ENCODE measurements at places on chromosomes 6 and 20. TPM values are rescaled to one million over a fixed set of nuclear protein-coding genes. Genes with fewer than 3 reads are reported as not detected.

The ENTPD6 gene
- 86.6 TPM for total RNA-seq

The CRIP3 gene
- not detected for total RNA-seq

The SASH1 gene
- 41.7 TPM for total RNA-seq

The BHLHE23 gene
- 0.49 TPM for total RNA-seq

The HLA-DRA gene
- not detected for total RNA-seq

The SCGN gene
- 11.7 TPM for total RNA-seq

The OGFRL1 gene
- 5.7 TPM for total RNA-seq

The FAM83D gene
- total RNA-seq: 86.3 TPM

The GSTA1 gene
- total RNA-seq: 11.2 TPM

The STXBP5 gene
- 17.9 TPM for total RNA-seq

The CGA gene
- not detected for total RNA-seq

The PEX6 gene
- total RNA-seq: 6.9 TPM

The MDFI gene
- not detected for total RNA-seq

The PLN gene
- total RNA-seq: not detected

The OR2J3 gene
- not detected for total RNA-seq

The ADTRP gene
- total RNA-seq: 5.2 TPM

The HRH3 gene
- total RNA-seq: not detected

The GPR63 gene
- 0.11 TPM for total RNA-seq

The PSORS1C1 gene
- 0.75 TPM for total RNA-seq

The DSP gene
- total RNA-seq: 193 TPM

The SSTR4 gene
- total RNA-seq: not detected

The PRRT1 gene
- 2.0 TPM for total RNA-seq

The CDSN gene
- total RNA-seq: not detected

The TNFAIP3 gene
- 50.4 TPM for total RNA-seq

The RCAN2 gene
- total RNA-seq: not detected

The KCNK16 gene
- total RNA-seq: not detected

The RBPJL gene
- total RNA-seq: not detected

The MCM3 gene
- 151 TPM for total RNA-seq

The SULF2 gene
- 66.1 TPM for total RNA-seq

The MUC21 gene
- not detected for total RNA-seq

The GPR6 gene
- not detected for total RNA-seq

The SMIM13 gene
- total RNA-seq: 18.8 TPM

The HLA-DQA1 gene
- not detected for total RNA-seq

The FAM83C gene
- not detected for total RNA-seq

The FNDC1 gene
- total RNA-seq: not detected

The SDC4 gene
- total RNA-seq: 242 TPM

The CST2 gene
- total RNA-seq: not detected

The LBP gene
- not detected for total RNA-seq

The FOXP4 gene
- total RNA-seq: 117 TPM

The SNAP25 gene
- total RNA-seq: not detected

The APCDD1L gene
- total RNA-seq: not detected

The FAM209B gene
- not detected for total RNA-seq

The MOG gene
- total RNA-seq: not detected

The SIRPA gene
- 31.6 TPM for total RNA-seq

The LAMP5 gene
- total RNA-seq: not detected

The DEFB114 gene
- total RNA-seq: not detected

The VGLL2 gene
- total RNA-seq: not detected

The GFRAL gene
- 0.16 TPM for total RNA-seq

The SYNDIG1 gene
- total RNA-seq: not detected

The CNR1 gene
- not detected for total RNA-seq

The SCUBE3 gene
- 1.5 TPM for total RNA-seq

The TNF gene
- not detected for total RNA-seq
